Activated CD8-positive, alpha-beta memory T cell treated with anti-CD3 and anti-CD28 coated beads, Interleukin-2, amount 50 U/mL, for 48 hours (primary cell): ENCODE measurements at places on chromosomes 13 and 19.

GRCh38 chr13:85982102-85982501 lies 182.9 kb upstream of the SLITRK6 start:
- no peak for DNase-seq

- no peak for DNase-seq
These were observed 3.5 kb downstream of the FFAR2 start for GRCh38 chr19:35451338-35452096.

DNA sequence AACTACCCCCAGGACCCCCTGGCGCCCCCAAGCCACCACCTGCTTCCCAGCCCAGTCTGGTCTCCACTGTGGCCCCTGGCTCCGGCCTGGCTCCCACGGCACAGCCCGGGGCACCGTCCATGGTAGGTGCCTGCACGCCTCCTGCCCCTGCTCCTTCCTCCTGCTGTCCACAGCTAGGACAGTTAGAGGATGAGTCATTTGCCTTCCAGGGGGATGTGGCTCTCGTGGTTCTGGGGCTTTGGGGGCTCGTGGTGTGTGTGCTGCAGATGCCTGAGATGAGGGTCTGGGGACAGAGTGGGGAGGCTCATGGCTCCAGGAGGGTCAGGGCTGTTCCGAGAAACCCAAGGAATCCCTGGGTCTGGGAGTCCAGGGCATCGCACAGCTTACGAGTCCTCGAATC lies 12.7 kb downstream of the MED25 start:
- DNase-seq = no peak

DNA sequence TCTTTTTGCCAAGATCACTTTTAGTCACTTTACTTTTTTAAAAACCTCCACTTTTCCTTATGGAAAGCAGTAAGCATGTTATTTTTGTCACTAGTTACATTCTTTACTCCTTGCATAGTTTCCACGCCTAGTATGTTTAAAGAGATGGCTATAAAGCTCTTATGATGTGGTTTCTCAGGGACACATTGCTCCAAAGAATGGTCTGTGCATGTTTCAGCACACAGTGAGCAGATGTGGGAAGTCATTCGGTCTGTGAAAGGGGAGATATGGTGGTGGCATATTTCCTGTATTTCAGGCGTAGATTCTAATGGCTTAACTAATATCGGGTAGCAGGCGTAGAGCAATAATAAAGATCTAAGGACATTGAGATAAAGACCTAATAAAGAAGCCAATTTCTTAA lies 180.7 kb downstream of the SLITRK6 start:
- DNase-seq = no peak

DNA sequence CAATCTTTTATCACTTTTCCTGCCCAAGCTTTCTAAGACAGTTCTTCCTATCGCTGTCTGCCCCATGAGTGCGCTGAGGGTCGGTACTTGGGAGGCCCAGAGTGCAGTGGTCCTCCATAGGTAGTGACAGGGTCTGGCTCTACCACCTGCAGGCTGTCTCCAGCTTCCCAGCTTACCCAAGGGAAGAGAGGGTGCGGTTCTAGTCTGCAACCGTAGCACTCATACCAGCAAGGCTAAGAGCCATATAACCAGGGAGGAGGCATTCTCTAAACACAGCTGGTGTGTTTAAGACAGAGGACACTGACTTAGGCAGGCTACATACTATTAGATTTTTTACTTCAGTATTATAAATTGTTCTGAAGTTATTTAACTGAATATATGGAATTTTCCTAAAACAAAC lies 8.2 kb downstream of the PROZ start:
- DNase-seq = no peak

- DNase-seq = no peak
These were observed 429.5 kb downstream of the HS6ST3 start for GRCh38 chr13:96519380-96519779.

DNA sequence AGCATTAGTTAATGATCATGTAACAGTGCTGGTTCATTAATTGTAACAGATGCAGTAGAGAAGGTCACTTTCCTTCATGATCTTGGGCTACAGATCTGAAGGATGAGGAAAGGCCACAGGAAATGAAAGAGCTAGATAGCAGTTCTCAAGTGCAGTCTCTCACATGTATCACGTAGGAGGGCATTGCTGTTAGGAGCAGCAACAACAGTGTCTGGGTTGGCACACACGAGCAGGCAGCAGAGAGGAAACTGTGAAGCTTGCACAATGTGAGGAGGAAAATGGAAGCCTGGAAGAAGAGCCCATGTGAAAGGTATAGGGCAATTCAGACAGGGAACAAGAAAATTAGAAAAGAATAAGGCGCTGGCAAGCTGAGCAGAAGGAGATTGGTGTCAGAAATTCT lies 1741.5 kb downstream of the PCDH9 start:
- DNase-seq = no peak

GRCh38 chr19:23783636-23784035 lies 24.9 kb upstream of the ZNF681 start:
- no peak for DNase-seq

DNA sequence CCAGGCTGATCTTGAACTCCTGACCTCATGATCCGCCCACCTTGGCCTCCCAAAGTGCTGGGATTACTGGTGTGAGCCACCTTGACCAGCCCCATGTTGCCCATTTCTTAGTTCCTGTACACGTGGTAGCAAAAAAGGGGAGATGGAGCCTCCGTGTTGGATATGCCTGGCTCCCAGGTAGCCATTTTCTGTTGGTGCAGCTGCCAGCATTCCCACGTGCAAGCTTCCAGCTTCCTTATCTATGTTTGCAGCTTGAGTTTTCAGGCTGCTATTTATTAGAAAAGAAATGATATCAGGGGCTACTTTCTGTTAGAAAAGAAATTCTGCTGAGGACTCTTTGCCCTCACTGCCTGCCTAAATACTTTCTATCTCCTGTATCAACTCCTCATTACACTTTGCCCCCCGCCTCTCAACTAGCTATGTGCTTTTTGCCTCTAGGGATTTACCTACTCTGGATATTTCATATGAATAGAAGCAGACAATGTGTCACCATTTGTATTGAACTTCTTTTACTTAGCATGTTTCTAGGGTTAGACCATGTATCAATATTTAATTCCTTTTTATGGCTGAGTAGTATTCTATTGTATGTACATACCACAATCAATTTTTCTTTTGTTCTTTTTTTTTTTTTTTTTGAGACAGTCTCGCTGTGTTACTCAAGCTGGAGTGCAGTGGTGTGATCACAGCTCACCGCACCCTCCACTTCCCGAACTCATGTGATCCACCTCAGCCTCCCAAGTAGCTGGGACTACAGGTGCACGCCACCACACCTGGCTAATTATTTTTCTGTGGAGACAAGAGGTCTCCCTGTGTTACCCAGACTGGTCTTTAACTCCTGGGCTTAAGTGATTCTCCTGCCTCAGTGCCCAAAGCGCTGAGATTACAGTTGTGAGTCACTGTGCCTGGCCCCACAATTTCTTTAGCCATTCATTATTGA lies 3.4 kb upstream of the TMED1 start:
- DNase-seq = no peak
